ENCODE measurements at places on chromosomes 5 and 9.
A peak's percentile ranks its signal among the peaks of the same experiment; 100 is the strongest.

- DNase-seq, result no peak
Measured at GRCh38 chr5:7372399-7372798, 23.5 kb upstream of the ADCY2 start.

GRCh38 chr5:149429839-149430721, 51.0 kb upstream of the IL17B start:
- DNase-seq, result no peak

DNA sequence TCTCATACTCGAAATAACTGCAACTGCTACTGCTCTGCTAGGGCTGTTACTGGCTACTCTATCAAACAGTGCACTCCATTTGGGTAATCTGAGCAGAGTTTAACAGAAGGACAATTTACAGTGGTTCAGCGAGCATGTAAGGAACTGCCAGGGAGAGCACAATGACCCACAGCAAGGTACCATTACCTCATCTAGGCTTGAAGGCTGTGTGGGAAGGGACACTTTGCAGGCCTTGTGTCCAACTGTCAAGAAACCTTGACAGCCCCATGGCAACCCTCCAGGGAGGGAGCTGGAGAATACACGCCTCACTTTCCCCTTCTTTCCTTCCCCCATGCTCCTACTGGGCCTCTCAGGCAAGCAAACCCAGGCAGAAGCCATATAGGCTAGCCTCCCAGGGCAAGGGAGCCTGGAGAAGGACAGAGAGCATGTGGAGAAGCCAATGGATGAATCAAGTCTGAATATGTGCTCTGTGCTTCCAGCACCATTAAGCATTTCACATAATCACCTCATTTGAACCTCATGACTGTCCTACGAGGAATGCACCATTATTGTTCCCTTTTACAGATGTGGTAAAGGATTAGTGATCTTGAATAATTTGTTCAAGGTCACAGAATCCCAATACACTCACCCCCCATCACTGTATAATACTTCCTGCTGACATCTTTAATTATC, 49.9 kb upstream of the JAK2 start:
- DNase-seq, result no peak

DNA sequence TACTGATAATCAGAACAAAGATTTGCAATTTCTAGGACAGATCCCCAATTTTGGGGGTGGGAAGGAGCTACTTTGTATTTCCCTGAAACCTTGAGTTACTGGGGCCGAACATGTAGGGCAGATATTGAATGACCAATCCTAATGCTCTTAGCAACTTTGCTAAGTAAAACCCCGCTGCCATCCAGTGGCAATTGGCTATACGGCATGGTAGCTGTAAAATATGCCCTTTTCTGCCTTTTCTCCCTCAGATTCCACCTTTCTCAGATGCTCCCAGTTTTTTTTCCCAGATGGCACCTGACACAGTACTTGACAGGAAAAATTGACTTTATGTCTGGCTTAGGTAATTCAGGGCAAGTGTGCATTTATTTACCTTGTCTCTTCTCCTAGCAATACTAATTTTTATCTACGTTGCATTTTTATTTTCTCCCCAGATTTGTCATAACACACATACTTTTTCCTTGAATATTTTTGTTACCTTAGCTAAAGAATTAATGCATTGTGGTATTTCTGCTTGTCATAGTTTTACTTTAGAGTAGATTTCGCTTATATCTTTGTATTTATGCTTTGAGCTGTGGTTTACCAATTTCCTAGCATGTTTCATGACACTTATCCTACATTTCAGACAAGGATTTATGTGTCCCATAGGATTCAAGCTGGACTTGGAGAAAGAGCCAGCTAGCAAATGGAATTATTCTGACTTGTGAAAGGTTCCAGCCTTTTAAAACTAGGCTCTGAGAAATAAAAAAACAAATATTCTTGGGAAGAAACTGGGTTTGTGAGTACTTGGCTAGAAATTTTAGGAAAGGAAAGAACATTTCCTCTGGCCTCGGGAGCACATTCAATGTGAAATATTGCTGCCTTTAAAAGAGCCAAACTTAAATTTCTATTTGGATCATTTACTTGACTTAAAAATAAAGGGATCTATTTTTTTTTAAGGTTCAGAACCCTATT, 37.4 kb downstream of the PIK3R1 start:
- no peak for DNase-seq

DNA sequence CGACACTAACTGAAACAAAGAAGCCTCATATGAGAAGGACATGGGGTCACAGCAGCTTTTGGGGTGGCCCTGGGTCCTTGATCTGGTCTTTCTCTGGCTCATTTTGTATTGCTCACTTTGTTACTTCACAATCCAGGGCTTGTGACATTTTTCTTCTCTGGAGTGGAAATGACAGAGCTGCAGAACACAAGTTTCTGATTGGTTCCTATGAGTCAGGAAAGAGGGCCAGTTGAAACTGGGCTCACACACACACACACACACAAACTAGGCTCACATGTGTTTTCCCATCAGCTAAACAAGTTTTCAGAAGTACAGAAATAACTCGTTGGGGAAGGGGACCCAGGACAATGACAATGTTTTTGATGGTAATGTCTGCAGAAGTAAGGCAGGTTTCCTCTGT, 54.3 kb downstream of the TMC1 start:
- DNase-seq, result no peak

DNA sequence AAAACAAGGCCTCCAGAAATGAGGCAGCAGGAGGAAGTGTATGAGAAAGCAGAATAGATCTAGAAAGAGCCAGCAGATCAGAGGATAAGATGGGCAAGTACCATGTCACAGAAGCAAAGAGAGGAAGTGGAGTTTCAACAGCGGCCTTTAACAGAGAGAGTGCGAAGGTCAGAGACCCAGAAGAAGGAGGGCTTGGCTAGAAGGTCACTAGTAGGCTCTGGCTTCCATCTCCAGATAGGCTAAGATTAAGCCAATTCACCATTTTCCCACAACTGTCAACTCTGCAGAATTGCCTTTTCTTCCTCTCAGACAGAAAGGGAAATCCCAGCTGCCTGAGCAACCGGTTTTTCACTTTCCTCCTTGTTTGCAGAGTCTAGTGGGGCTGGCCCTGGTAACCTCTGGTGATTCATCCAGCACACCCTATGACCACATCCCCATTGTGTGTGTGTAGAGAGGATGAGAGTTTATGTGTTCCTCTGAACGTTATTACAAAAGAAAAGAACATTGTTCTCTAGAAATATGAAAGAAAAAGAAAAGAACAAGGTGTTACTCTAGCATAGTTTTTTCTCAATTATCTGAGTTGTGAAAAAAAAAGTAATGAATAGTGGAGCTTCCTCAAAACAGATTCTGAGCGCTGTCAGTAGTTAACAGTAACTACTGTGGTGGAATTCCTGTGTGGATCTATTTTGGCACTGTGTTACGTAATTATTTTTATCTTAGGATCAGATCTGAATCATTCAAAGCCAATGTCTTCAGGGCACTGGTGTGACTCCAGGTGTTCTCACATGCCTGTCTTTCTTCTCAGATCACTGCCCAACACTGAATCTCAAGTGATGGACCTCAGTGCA, 220.4 kb downstream of the ARRDC3 start:
- DNase-seq, result peak; percentile 23

Measured in stimulated activated CD8-positive, alpha-beta memory T cell treated with anti-CD3 and anti-CD28 coated beads, Interleukin-15, amount 100 ng/mL, for 4 hours (primary cell).